ENCODE measurements at places on chromosomes 13 and 19.

DNA sequence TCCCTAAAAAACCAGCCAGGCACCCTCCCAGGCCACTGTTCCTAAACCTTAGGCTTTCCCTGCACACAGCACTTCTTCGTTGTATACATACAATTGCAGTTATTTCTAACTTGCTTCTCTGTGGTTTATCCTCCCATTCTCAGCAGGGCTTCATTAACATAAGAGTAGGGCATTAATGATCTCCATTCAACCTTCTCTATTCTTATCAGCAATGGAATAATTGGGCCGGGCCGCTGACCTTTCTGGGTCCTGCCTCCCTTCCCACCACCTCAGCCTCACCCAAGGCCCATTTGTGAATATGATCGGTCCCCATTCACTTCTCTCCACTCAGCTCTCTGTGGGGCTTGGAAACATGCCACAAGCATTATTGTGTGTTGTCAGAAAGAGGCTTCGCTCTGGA, 184.2 kb downstream of the SUCLA2 start:
- no peak for DNase-seq

- no peak for DNase-seq
Observed at GRCh38 chr13:25085125-25085742, 10.7 kb upstream of the PABPC3 start.

- DNase-seq = no peak
Observed at GRCh38 chr19:41839211-41839610, 5.3 kb downstream of the LYPD4 start.

GRCh38 chr13:74576420-74576819, 442.2 kb upstream of the KLF12 start:
- no peak for DNase-seq

DNA sequence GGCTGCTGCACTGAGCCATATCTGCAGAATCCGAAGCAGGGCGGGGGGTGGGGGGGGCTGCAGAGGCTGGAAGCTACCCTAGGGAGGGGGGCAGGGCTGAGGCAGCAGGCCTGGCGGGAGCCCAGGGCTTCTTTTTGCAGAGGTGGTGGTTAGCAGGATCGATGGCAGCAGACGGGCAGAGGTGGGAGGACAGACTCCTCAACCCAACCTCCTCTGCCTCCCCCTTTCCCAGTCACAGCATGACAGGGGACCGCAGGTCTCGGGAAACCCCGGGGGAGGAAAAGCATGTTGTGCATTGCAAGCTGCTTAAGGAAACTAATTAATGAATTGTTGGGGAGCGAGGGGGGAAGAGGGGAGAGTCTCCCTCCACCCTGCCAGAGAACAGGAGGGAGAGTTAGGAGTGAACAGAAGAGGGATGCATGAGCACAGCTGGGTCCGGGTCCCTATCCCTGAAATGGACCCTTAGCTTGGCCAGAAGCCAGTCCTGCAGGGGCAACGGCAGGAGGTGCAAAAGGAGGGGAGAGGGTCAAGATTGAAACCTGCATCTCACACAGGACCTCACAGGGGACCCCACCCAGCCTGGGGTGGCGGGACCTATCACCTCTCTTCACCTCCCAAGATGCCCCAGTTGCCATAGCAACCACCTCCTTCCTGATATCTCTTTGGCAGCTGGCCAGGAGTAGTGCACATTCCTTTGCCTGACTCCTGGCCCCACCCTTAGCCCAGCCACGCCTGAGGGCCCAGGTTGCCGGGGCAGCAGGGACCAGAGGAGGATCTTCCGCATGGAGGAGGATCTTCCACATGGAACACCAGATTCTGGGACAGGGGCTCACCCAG, 1.8 kb downstream of the FXYD7 start:
- no peak for DNase-seq

GRCh38 chr13:30915691-30916541, 9.8 kb downstream of the MEDAG start:
- DNase-seq = no peak

- no peak for DNase-seq
Observed at GRCh38 chr19:4313847-4314490, 9.6 kb downstream of the FSD1 start.

DNA sequence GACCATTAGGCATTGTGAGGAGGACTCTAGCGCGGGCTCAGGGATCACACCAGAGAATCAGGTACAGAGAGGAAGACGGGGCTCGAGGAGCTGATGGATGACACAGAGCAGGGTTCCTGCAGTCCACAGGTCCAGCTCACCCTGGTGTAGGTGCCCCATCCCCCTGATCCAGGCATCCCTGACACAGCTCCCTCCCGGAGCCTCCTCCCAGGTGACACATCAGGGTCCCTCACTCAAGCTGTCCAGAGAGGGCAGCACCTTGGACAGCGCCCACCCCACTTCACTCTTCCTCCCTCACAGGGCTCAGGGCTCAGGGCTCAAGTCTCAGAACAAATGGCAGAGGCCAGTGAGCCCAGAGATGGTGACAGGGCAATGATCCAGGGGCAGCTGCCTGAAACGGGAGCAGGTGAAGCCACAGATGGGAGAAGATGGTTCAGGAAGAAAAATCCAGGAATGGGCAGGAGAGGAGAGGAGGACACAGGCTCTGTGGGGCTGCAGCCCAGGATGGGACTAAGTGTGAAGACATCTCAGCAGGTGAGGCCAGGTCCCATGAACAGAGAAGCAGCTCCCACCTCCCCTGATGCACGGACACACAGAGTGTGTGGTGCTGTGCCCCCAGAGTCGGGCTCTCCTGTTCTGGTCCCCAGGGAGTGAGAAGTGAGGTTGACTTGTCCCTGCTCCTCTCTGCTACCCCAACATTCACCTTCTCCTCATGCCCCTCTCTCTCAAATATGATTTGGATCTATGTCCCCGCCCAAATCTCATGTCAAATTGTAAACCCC, 2.8 kb upstream of the CEACAM5 start:
- DNase-seq = no peak
